Ovary (tissue), 10 donors: ENCODE measurements at places on chromosomes 7 and 10. TPM values are rescaled to one million over a fixed set of nuclear protein-coding genes. Genes with fewer than 3 reads are reported as not detected.

- H3K4me1 ChIP-seq = peaks cover 5% of the 10 kb centered on the region
- H3K4me3 ChIP-seq = no peak overlapping the region
- H3K27me3 ChIP-seq = no peaks in the 10 kb centered on the region
- no peaks in the 10 kb centered on the region for H3K36me3 ChIP-seq
- no peak for DNase-seq
- H3K27ac ChIP-seq = no peak overlapping the region
Measured at GRCh38 chr7:70706204-70706603, 425.7 kb upstream of the GALNT17 start.

GRCh38 chr10:119042169-119042568 is 12.7 kb downstream of the NANOS1 start:
- H3K4me3 ChIP-seq = no peak overlapping the region
- DNase-seq = no peak
- H3K4me1 ChIP-seq = peaks cover 2% of the 10 kb centered on the region
- H3K27me3 ChIP-seq = no peaks in the 10 kb centered on the region
- H3K36me3 ChIP-seq = no peaks in the 10 kb centered on the region

GRCh38 chr10:110207805-110208613 is 604 bp downstream of the MXI1 start:
- H3K27me3 ChIP-seq = no peaks in the 10 kb centered on the region
- peaks cover 2% of the 10 kb centered on the region for H3K4me1 ChIP-seq
- H3K27ac ChIP-seq = peak overlapping the region; percentile 71
- peak overlapping the region; percentile 79 for H3K4me3 ChIP-seq

DNA sequence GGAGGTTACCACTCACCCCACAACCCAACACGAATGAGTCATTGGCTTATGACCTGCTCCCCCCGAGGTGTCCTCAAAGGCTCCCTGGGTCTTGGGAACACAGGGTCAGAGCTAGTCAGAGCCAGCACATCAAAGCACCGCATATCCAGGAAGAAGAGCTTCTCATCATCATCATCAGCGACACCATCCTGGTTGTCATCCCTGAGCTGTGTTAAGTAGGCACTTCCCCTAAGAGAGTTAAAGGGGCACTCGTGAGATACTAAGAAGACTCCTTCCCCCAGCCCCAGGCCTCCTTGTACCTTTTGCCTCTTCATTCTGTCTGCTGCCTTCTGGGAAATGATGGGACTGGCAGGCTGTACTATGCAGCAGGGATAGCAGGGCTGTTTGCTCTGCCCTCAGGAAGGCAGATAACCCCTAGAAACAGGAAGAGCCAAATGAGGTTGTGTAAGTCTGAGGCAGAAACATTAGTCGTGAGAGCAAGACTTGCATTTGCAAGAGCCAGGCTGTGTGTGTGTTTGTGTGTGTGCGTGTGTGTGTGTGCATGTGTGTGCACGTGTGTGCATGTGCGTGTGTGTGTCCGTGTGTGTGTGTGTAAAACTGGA is 11.1 kb upstream of the CPA1 start:
- H3K4me3 ChIP-seq = no peak overlapping the region
- peaks cover 37% of the 10 kb centered on the region for H3K4me1 ChIP-seq

DNA sequence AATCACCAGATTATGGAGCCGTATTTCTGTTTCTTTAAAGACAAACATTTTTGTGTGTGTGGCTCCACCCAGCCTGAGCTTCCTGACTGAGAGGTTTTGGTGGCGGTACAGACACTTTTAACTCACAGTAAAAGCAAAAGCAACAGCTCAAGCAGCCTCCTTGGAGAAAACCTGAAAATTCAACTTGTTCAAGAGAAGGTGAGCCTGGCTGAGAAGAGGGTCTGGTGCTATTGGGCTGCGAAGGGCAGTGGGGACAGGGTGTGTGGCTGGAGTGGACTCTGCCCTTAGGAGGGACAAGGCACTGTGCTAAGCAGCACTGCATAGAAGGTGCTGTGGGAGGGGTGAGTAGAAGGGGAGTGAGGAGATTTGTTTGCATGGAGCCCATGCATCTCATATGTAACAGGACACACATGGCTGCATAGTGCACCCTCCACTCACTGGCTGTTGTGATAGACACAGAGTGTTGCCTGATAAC is at the start of gene GIMAP7:
TSS of gene GIMAP7 (plus strand) at position 125 of the 475 bp plus-strand sequence. CDS start 5,103 bp downstream, outside the sequence.
- no peak for DNase-seq
- H3K4me1 ChIP-seq = no peaks in the 10 kb centered on the region
- no peak within 1 kb of the TSS for H3K27ac ChIP-seq
- no peaks in the 10 kb centered on the region for H3K36me3 ChIP-seq
- H3K27me3 ChIP-seq = no peaks in the 10 kb centered on the region
- H3K4me3 ChIP-seq = peak within 1 kb of the TSS; percentile 10

DNA sequence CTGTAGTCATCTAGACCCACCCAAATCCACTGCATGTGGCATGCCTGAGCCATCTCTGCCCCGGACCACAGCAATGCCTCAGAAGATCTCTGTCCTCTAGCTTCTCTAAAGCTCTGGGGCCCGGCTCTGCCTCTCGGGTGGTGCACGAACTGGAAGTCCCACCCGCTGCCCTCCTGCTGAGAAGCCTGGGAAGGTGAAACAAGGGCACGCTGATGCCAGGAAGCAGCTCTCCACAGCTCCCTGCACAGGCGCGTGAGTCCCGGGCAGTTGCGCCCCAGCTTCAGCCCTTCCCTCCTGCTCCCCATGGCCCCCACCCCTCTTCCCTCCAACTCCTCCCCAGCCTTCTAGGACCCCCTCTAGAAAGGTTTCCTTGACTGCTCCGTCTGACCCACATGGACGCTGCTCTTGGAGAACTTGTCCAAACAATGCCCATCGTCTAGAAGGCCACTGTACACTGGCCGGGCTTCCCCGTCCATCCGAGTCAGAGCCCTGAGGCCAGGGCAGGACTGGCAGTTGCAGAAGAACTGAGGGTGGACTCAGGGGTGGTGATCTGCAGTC is 12.8 kb downstream of the KCNH2 start:
- no peaks in the 10 kb centered on the region for H3K27me3 ChIP-seq
- no peak overlapping the region for H3K4me3 ChIP-seq

DNA sequence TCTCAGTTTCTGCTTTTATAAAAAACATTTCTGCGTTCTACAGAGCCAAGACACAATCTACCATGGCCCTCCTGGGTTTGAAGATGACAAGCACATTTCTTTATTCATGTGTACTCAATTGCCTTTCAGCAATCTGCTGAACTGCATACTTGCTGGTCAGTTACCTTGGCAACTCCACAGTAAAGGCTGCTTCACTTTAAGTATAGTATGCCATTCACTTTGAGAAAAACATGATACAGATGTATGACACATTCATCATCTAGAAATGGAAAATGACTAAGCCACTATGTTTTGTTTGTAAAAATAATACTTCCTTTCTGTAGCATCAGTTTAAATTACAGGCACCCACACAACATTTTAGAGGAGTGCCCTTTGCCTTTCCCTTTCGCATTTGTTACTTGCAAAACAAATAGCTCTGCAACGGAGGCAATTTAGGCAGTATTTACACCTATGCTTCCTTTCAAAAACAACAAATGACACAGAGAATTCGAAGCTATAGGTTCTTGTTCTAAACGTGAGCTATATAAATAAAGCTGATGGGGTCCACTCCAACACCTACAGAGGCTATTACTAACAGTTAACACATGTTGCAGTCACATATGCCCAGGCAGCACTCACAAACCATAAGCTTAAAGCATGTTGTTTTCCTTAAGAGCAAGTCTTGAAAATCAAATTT is 23.5 kb downstream of the SGCE start:
- no peak overlapping the region for H3K4me3 ChIP-seq
- H3K36me3 ChIP-seq = no peaks in the 10 kb centered on the region
- H3K4me1 ChIP-seq = peaks cover 1% of the 10 kb centered on the region

DNA sequence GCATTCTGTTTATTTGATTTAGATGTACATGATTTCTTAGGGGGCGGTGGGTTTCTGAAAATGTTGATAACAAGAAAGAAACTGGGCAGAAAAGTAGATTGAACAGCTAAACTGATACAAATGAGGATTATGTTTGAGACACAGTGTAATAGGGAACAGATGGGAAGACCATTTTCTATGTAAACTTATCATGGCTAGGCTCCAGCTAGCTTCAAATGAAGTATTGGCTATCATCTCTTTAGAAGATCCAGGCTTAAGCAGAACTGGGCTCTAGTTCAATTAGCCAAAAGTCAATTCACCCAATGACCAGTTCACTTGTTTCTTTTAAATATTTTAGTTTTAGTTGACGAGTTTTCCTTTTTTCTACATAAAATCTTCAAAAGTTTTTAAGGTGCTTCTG is 639.5 kb downstream of the ANKRD7 start:
- H3K27ac ChIP-seq = no peak overlapping the region
- H3K4me1 ChIP-seq = no peaks in the 10 kb centered on the region
- no peak overlapping the region for H3K4me3 ChIP-seq
- no peaks in the 10 kb centered on the region for H3K27me3 ChIP-seq

DNA sequence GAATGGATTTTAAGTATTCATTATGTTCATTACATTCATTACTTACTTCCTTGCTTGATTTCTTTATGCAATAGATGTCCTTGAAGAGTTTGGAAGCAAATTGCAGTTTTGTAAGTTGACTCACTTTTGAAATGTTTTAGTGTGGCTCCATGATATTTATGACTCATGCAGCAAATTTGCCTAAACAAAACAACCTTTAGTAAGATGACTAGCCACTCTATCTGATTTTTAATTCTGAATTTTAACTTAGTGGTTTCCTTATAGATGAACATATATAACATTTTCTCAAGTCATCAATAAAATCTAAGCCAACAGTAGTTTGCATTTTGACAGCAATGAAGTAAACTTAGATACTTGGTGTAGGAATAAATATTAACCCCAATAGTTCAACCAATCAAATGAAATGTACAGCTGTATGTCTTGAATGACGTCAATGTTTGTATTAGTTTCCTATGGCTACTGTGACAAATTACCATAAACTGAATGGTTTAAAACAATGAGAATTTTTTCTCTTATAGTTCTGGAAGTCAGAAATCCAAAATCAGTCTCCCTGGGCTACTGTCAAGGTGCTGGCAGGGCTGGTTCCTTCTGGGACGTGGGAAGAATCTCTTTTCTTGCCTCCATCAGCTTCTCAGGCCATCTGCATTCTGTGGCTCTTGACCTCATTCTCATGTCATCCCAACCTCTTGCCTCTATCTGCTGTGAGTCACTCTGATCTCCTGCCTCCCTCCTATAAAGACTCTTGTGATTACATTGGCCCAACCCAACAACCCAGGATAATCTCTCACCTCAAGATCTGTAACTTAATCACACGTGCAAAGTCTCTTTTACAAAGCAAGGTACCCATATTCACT is 73.4 kb downstream of the AHR start:
- H3K4me3 ChIP-seq = no peak overlapping the region
- no peaks in the 10 kb centered on the region for H3K36me3 ChIP-seq
- H3K27ac ChIP-seq = no peak overlapping the region
- no peak for DNase-seq
- peaks cover 21% of the 10 kb centered on the region for H3K4me1 ChIP-seq

GRCh38 chr7:31382722-31383121 is 42.2 kb upstream of the NEUROD6 start:
- no peak overlapping the region for H3K4me3 ChIP-seq
- H3K36me3 ChIP-seq = no peaks in the 10 kb centered on the region
- no peak overlapping the region for H3K27ac ChIP-seq
- H3K4me1 ChIP-seq = no peaks in the 10 kb centered on the region

GRCh38 chr7:9488555-9488954 is 1055.1 kb downstream of the NXPH1 start:
- H3K27ac ChIP-seq = no peak overlapping the region
- no peak for DNase-seq
- H3K4me3 ChIP-seq = no peak overlapping the region
- no peaks in the 10 kb centered on the region for H3K27me3 ChIP-seq
- no peaks in the 10 kb centered on the region for H3K4me1 ChIP-seq

DNA sequence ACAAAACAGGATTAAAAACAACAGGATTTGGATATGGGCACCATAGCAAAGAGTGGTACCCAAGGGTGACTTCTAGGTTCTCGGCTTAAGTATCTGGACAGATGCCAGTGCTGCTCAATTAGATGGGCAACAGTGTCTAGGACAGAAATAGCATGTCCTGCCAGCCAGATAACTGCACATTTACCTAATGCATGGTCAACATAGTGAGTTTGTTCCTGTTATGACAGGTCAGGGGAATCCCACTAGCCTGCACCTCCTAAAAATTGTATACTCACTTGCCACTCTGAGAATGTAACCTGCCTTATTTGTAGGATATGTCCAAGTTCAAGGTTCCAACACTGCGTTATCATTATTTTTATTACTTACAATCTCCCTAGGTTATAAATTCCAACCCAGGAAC is 471.7 kb downstream of the GRM8 start:
- H3K4me3 ChIP-seq = no peak overlapping the region
- H3K27ac ChIP-seq = no peak overlapping the region
- no peaks in the 10 kb centered on the region for H3K4me1 ChIP-seq
- H3K36me3 ChIP-seq = no peaks in the 10 kb centered on the region
- no peak for DNase-seq

DNA sequence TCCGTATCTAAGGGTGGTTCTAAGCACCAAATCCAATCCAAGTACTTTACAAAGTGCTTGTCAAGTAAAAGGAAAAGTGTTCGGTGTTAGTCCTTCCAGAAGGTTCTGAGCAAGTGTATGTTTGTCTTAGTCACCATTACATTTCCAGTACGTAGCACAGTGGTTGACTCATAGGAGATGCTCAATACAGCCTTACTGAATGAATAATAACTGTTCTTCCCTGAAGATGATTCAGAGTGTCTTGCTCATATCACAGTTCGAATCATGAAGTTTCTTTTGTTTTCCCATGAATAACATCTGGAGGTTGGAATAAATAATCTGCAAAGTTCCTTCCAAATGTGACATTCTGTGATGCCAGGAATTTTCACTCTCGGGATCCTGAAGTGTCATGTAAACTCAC is 53.4 kb downstream of the WNT2 start:
- H3K4me1 ChIP-seq = no peaks in the 10 kb centered on the region
- no peaks in the 10 kb centered on the region for H3K36me3 ChIP-seq
- no peak overlapping the region for H3K4me3 ChIP-seq
- H3K27me3 ChIP-seq = no peaks in the 10 kb centered on the region
- no peak for DNase-seq
- H3K27ac ChIP-seq = no peak overlapping the region

GRCh38 chr10:92208157-92208720 is 82.6 kb downstream of the CPEB3 start:
- H3K27ac ChIP-seq = no peak overlapping the region
- H3K4me1 ChIP-seq = peaks cover 3% of the 10 kb centered on the region

- H3K4me1 ChIP-seq = peaks cover 2% of the 10 kb centered on the region
- no peak overlapping the region for H3K4me3 ChIP-seq
- DNase-seq = no peak
- H3K27ac ChIP-seq = no peak overlapping the region
- no peaks in the 10 kb centered on the region for H3K27me3 ChIP-seq
Measured at GRCh38 chr7:129986600-129986999, 33.8 kb upstream of the UBE2H start.

- no peaks in the 10 kb centered on the region for H3K36me3 ChIP-seq
- H3K4me3 ChIP-seq = no peak overlapping the region
- no peak for DNase-seq
- H3K27me3 ChIP-seq = no peaks in the 10 kb centered on the region
- H3K27ac ChIP-seq = no peak overlapping the region
Measured at GRCh38 chr10:128693493-128694131, 567.4 kb upstream of the MKI67 start.

The GPR141 gene
- total RNA-seq = not detected

The NET1 gene
- 75.6 TPM for total RNA-seq

The GPR37 gene
- total RNA-seq = 0.20 TPM

The WIPF3 gene
- 107 TPM for total RNA-seq

The SNCG gene
- total RNA-seq = 19.6 TPM

The MYL10 gene
- total RNA-seq = not detected

The KIF11 gene
- 0.48 TPM for total RNA-seq

The MMP21 gene
- total RNA-seq = 0.91 TPM

The PNLIP gene
- total RNA-seq = not detected

The ZNF487 gene
- 8.7 TPM for total RNA-seq
